Activated T-cell treated with anti-CD3 and anti-CD28 coated beads, Interleukin-2, amount 50 U/mL, for 1 hour (primary cell): ENCODE measurements at places on chromosomes 5 and 9.

GRCh38 chr5:86878250-86878649 lies 260.5 kb downstream of the COX7C start:
- no peak for DNase-seq

DNA sequence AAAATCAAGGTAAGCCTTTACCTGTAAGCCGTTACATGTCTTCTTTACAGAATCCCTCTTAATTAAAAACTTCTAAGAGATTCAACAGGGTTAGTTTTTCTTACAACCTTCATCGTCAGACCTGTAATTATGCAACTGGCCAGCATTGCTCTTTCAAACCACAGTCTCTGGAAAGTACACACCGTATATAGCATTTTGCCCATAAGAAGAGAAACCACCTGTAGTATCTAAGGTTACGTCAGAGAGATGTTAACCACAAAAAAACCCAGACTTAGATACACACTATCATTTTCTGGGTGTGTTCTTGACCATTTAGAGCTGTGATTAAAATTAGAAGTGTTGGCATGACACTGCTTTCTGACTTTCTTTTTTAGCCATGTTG lies 140.0 kb downstream of the MUSK start:
- no peak for DNase-seq

DNA sequence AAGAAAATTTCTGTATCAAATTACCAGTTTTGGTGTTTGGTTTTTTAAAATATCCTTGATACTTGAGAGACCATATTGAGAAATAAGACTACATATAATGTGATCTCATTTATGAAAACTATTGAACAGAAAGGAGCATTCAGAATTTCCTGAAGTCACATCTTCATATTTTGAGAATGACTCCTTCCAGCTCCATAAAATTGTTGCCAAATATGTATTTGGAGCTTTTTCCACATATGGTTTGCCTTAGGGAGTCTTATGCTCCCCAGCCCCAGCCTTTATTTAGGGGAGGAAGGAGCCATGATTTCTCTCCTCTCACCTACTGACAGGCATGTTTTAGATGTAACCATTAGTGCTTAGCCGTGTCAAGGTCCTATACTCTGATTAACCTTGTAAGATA lies 51.1 kb downstream of the GCNT1 start:
- no peak for DNase-seq

DNA sequence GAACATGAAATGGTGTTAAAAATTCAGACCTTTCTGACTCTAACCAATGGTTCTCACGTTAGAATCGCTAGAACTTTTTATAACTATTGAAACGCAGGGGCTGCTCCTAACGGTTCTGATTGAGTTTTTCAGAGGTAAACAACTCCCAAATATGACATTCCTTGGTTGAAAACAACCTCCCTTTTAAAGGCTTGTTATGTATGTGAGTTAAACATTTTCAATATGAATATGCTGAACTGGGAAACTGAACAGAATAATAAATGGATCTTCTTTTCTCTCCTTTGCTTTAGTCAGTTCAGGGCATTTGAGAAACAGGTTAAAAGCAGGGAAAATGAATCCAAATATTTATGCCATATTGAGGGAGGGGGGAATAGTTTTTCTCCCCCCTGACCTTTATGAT lies 13.2 kb upstream of the DPYSL3 start:
- DNase-seq = no peak

DNA sequence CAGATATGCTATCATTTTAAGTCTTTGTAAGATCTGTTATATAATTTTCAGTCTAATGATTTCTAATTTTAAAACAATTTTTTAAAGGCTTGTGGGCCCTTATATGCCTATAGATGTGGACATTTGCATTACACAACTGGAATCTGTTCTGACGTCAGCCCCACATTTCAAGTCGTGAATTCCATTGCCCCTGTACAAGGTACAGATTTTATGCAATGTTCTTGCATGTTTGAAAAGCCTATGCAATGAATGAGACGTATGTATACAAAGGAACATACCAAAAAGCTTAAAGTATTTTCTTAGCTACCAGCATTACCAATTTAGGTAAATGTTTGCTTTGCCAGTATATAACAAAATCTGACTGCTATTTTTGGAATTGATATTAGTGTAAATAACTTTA lies 77.2 kb downstream of the ITGA1 start:
- DNase-seq = no peak

GRCh38 chr9:29556317-29556716 lies 1983.0 kb upstream of the C9orf72 start:
- DNase-seq = no peak

DNA sequence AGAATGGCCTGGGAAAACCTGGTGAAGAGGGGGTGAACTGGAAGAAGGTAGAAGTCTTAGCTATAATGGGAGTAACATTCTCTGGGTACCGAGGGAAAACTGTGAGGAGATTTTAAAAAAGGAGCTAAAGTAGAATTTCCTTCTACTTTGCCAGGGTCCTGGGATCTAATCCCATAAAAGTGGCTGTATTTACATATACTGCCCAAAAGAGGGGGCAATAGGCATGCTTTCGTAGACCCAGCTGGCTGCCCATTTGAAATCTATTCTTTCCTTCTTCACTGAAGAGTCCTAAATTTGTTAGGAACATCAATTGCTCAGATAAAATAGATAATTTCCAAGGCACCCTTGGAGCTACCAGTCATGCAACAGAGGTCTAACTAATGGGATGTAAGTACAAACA lies 159.2 kb downstream of the CDC42SE2 start:
- DNase-seq = no peak

DNA sequence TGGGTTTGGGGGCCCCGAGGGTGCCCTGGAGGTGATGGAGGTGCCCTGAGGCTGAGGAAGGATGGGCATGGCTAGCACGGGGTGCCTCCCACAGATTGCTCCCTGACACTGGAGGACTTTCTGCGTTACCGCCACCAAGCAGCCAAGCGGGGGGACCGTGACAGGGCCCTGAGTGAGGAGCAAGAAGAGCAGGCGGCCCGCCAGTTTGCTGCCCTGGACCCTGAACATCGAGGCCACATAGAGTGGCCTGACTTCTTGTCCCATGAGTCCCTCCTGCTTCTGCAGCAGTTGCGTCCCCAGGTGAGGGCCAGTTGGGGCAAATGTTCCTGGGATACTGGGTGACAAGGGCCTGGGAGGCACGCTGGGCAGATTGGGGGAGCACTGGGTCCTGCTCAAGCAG lies 13.1 kb upstream of the DNAJB5 start:
- no peak for DNase-seq

GRCh38 chr5:125559296-125559695 lies 812.9 kb upstream of the ZNF608 start:
- no peak for DNase-seq

DNA sequence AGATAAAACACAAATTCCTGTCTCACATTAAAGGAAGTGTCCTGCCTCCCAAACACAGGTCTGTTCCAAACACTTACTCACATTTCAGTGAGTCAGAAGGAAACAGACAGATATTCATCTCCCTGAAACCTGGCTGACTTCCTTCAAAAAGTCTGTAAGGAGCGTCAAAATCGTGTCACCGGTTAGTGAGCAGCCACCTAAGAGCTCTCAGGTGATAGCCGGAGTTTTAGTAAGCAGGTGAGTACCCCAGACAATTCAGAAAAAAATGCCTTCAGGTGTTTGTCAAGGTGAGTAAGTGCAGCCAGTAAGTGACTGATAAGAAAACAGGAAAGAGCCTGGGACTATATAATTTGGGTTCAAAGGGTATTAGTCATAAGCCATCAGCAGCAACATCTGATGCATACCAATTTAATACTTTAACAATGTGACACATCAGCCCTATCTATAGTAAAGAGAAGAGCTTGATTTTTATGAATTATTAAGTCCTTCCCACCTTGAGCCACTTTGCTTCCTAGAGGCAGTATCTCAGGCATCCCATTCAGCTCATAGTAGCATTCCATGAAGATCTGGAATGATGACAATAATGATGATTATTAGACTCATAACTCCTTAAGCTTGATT lies 1.3 kb upstream of the ITGA2 start:
- no peak for DNase-seq

DNA sequence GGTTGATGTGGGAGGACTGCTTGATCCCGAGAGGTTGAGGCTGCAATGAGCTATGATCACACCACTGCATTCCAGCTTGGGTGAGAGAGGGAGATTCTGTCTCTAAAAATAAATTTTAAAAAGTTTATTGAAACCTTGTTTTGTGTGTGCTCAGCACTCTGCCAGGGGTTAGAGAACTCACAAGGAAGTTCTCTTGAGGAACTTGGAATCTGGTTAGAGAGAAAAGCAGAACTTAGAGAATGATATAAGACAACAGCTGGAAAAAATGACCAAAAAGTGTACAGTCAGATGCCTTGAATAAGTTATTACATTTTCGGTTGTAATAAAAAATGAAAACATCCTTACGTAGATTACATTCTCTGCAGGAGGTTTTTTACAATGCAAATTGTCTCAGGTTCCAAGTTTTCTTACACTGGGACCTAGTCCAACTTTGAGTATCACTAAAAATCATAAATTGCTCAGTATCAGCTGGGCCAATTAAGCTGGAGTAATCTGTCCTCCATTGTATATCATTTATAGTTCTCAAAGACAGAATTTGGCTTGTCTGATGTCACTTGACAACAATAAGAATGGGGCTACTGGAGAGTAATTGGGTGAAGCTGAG lies 21.7 kb upstream of the TENT2 start:
- DNase-seq = no peak

GRCh38 chr9:103530934-103531333 lies 535.8 kb downstream of the CYLC2 start:
- DNase-seq = no peak

GRCh38 chr5:154242442-154242841 lies 51.9 kb downstream of the GALNT10 start:
- DNase-seq = no peak

DNA sequence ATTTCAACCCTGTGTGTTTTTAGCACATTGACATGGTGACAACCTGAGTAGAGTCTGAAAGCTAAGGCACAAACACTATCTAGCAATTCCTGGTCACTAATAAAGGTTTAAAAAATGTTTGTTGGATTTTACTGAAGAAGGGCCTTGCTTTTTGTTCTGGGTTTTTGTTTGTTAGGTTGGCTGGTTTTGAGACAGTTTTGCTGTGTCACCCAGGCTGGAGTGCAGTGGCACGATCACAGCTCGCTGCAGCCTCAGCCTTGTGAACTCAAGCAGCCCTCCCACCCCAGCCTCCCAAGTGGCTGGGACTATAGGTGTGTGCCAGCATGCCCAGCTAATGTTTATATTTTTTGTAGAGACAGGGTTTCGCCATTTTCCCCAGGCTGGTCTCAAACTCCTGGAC lies 39.0 kb downstream of the PRKACG start:
- DNase-seq = no peak

- no peak for DNase-seq
Measured at GRCh38 chr5:53095217-53095616, 14.3 kb downstream of the MOCS2 start.

- DNase-seq = no peak
Measured at GRCh38 chr5:180358179-180358578, 5.0 kb upstream of the GFPT2 start.

DNA sequence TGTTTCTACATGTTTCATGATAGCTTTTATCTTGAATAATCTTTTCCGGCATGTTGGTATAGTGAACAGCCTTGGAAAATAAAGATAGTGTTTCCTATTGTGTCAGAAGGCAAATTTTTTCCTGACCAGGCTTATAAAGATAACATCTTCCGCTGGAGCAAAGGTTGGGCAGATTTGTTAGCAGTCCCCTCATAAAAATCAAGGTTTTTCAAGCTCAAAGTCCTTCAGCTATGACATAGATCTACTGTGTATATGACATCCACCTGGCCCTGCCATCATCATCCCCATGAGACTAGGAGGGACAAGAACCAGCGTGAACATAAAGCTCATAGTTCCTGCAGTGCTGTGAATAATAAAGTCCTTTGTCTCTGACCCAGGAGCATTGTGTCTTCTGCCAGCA lies 30.4 kb upstream of the OTULINL start:
- no peak for DNase-seq

- DNase-seq = no peak
Measured at GRCh38 chr5:9363449-9363848, 182.4 kb downstream of the SEMA5A start.
